ENCODE measurements at places on chromosomes 7 and 10.

GRCh38 chr10:3900391-3900790 is 115.4 kb upstream of the KLF6 start:
- DNase-seq, result no peak

DNA sequence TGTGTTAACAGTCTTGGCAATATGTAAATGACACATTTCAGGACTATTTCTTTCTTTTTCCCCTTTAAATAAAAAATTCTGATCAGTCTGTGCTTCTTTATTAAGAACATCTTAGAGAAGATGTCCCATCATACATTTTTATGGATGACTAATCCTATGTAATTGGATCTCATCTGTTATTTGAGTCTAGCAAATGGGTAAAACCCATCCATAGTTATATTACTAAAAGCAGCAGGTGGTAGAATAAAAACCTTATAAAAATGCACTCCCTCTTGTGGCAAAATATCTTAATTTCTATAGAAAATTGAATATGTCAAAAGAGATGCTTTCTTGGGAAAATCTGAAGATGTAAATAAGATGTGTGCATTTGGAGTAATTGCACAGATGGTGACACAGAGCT is 35.3 kb downstream of the TRRAP start:
- DNase-seq, result no peak

DNA sequence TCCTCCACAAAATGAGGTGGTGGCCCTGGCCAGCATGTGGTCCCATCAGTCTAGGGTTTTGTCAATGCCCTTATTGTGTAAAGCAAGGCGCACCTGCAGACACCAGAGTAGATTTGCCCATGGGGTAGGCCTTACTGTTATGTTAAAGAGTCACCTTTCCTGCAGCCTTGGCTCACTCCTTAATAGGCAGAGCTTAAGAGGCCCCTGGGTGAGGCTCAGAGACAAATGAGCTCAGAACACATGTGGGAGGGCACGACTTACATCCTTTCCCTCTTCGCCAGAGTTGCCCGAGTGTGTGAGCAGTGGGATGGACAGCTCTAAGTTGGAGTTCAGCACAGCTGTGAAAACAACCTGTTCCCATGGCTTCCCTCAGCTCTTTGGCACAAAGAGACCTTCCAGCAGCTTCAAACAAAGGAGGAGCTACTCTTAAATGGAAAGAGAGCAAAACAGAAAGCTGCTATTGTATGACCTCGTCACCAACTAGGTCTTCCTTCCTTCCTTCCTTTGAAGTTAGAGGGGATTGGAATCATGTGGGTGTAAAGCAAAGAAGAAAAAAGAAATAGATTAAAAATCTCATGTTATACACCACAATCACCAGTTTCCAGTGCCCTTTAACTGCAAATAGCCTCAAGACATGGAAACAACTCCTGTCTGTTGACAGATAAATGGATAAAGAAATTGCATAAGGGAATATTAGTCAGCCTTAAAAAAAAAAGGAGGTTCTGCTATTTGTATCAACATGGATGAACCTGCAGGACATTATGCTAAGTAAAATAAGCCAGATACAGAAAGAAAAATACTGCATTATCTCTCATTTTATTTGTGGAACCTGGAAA is 11.9 kb upstream of the XPNPEP1 start:
- DNase-seq, result no peak

GRCh38 chr7:108660465-108660864 is 90.8 kb downstream of the DNAJB9 start:
- DNase-seq, result no peak

- peak; percentile 15 for DNase-seq
These were observed 730 bp downstream of the LARP4B start for GRCh38 chr10:930625-931325.

- no peak for DNase-seq
These were observed 8.4 kb upstream of the PGAM2 start for GRCh38 chr7:44073664-44074348.

DNA sequence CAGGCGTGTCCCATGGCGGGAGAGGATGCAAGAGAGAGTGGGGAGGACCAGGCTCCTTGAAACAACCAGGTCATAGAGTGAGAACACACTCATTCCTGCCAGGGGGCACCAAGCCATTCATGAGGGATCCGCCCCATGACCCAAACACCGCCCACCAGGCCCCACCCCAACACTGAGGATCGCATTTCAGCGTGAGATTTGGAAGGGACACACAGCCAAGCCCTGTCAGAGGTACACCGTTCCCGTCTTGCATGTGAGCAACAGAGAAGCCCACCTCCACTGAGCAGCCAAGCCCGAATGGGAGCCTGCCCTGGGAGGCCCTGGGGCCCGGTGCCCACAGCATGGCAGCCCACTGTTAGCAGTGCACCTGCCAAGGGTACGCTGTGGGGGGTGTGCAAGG is 7.9 kb upstream of the ARPC1B start:
- no peak for DNase-seq

DNA sequence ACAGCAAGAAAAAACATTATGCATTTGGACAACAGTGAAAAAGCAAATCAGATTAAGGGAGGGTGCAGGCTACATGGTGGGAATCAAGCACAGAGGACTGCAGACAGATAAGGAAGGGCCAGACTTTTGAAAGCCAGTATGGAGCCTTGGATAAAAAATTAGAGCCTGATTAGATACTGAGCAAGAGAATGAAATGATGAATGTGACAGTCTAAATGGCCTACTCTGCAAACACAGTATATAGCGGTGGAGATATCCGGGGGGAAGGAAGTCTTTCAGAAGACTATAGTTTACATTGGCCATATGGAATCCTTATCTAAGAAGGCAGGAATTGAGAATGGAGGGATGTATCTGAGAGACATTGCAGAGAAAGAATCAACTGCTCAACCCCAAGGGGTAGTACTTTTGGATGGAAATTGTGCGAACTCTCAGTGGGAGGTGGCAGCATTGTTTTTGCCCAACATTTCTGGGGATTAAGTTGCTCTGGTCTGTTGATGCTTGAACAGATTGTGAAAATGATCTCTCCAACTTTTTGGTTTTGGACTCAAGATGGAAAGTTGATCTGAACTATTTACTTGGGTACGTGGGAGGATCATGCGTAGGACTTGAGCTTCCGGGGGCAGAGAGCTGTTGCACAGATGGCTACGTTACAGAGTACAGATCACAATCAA is 39.4 kb upstream of the CHCHD3 start:
- DNase-seq, result no peak

- no peak for DNase-seq
These were observed 11.1 kb downstream of the ADIRF start for GRCh38 chr10:86979296-86979818.

DNA sequence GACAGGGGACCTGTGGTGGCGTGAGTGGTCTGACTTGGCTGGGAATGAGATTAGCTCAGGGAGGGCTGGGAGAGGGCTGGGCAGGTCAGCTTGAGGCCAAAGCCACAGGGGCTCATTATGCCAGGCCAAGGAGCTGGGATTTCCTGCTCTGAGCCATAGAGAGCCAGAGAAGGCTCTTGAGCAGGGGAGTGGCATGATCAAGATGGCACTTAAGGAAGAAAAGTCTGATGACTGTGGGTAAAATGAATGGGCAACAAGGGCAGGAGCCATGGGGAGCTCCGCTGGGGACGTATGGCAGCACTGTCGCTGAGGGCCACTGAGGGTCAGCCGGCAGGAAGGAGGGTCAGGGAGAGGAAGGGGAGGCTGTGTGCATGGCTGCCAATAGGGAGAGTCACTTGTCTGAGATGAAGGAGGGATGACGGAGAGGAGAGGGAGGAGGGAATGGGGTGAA is 5.8 kb downstream of the ANTXRL start:
- no peak for DNase-seq

GRCh38 chr7:50085344-50085743 is 7.7 kb downstream of the ZPBP start:
- DNase-seq, result no peak

DNA sequence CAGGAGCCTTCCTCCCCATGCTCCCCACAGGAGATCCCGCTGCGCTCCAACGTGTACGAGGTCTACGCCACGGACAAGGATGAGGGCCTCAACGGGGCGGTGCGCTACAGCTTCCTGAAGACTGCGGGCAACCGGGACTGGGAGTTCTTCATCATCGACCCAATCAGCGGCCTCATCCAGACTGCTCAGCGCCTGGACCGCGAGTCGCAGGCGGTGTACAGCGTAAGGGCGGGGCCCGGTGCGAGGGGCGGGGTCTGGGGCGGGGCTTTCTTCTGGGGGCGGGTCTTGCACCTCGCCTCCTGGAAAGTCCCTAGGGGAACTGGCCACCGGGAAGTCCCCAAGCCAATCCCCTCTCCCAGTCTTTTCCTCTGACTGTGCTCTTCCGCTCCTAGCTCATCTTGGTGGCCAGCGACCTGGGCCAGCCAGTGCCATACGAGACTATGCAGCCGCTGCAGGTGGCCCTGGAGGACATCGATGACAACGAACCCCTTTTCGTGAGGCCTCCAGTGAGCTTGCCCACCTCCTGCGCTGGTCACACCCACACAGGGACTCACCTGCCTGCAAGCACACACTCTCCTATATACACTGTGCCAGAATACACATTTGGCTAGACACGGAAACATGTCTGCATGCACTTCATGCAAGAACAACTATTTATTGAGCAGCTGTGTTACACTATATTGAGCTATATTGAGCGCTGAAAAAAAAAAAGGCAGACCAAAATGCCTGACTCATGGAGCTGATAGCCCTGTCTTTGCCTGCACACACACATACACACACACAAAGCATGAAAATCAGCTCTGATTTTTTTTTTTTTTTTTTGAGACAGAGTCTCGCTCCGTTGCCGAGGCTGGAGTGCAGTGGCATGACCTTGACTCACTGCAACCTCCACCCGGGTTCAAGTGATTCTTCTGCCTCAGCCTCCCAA is 32.7 kb upstream of the VSIR start:
- no peak for DNase-seq

DNA sequence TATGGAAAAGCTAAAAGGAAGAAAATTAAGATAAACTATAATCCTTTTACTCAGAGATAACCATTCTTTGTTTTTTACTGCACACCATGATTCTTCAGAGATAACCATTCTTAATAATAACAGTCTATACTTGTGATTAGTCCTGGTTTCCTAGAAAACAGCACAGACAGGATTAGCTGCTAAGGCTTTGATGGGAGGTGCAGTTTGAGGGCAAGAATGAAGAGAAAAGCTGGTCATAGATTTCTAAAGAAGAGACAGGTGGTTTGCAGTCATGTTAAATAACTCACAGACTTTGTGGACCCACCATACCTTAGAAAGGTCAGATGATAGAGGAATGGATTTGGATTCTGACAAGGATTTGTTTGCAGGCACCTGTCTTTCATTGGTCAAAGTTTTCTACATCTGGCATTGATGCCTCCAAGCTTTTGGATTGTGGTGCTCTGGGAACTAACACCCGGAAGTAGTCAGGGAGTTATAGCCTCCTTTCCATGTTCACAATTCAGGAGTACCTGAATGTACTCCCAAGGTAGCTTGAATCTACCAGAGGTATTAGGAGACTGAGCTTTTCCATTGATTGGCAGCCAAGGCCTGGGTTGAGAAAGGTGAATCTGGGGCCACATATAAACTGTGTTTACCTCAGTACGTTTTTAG is 3.7 kb downstream of the SMC3 start:
- DNase-seq, result no peak

DNA sequence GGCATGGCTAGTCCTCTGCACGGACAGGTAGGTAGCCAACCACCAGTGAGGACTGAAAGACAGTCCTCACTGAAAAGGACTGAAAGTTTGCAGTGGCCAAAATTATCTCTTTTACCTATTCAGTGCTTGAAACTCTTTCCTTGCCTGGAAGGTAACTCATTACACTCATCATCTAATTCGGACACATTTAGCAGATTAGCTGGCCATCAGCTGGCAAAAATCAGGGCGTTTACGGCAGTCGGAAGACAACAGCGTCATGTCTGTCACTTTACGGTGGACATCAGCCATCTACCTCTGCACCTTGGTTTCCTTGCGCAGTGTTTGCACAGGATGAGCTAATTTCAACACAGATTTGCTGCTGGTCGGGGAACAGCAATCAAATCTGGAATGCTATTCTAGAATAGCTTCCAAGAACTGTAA is 740 bp downstream of the ANXA7 start:
- DNase-seq, result no peak

DNA sequence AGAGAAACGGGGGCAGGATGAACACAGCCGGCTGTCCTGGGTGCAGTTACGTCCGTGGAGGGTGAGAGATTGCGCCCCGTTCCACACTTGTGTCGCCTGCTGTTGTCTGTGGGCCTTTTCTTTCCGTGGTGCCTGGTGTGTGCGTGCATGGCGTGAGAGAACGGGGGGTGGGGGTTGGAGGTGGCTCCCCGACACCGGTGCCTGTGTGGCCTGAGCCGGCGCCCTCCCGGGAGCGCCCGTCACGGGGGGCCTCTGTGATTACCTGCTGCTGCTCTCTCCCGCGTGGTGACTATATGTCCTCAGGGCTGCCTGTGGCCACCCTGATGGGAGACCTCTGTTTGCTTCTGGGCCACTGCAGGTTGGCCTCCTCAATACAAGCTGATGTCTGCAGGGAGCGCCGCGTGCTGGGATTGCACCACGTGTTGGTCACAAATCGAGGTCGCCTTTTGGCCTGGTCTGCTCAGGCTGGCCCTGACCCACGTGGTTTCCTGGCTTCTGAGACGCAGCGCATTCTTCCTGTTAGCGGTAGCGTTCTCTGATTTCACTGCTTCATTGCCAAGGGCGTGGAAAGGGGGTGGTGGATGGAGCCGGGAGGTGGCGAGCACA is 10.9 kb upstream of the AP5Z1 start:
- DNase-seq, result no peak

GRCh38 chr7:84177758-84178412 is 16.7 kb downstream of the SEMA3A start:
- no peak for DNase-seq

- DNase-seq, result no peak
These were observed 301.9 kb downstream of the SUGCT start for GRCh38 chr7:40436710-40437109.

DNA sequence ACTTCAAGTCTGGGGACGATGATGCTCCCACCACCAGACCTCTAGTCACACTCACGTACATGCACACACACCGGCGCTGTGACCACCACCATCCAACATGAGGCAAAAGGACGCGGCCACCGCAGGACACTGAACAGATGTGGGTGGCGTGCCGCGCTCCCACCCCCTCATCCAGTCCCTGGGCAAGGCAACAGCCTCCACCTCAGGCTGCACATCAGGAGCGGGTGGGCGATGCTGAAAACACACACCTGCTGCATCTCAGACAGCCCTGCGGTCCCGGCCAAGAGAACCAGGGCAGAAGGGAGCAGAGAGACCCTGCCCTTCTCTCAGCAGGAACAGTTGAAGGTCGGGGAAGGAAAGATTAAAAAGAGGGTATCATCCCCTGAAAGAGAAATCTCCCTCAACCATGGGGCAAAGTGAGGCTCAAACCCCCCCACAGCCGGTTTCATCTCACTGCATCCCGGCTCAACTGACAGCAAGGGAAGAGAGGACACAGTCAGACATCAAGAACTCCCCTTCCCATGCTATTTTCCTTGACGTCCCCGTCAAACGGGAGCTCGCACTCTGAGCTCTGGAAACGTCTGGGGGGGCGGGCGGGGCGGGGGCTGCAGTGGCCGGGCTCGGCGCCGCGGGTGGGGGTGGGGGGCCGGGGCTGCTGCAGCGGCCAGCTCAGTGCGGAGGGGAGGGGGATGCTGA is 1.1 kb downstream of the CAMK2G start:
- no peak for DNase-seq

DNA sequence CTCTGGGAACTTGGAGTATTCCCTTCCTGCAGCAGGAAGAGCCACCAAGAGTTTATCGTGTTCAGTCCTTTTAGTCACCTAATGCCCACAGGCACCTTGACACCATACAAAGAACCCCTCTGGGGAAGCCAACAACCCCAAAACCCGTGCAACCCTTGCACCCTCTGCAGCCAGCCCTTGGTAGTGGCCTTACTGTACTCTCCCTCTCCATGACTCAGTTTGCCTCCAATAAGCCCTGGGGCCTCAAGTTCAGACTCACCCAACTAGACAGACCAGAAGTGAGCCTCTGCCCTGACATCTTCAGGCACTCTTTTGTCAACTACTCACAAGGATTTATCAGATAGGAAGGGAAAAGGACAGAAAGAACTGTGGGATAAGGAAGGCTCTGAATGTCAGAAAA is 30.9 kb downstream of the KCNMA1 start:
- DNase-seq, result no peak

Data from GM04503 (cell line).